ENCODE measurements at places on chromosomes 3 and 15.
A peak's percentile ranks its signal among the peaks of the same experiment; 100 is the strongest.

- DNase-seq, result no peak
Measured at GRCh38 chr15:22887157-22887951, 48.9 kb downstream of the NIPA2 start.

DNA sequence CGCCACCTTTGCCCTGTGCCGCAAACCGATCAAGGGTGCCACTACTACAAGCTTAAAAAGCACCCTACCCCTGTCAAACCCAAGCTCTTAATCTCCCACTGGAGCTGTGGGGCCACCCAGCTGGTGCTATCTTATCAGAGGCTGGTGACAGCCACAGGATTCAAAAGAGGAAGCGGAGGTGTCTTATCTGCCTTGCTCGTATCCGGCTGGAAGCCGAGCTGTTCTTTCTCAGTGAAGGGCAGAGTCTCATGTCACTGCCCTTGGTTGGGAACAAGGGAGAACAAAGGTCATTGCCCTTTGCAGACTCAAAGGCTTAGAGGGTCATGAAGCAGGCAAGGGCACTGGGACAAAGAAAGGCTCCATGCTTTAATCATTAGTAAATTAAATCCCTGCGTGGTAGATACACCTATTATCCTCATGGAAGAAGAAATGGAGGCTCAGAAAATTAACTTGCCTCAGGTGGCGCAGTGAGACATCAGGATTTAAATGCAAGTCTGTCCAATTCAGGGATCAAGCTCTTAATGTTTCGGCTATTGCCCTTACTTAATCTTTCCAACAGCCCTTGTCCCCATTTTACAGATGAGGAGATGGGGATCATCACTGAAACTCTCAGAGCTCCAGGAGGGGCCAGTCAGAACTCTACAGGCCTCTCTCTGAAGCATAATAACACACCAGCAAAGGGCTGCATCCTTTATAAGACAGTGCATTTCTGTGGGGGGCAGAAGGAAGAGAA, 360.0 kb upstream of the PROK2 start:
- DNase-seq, result peak; percentile 54

DNA sequence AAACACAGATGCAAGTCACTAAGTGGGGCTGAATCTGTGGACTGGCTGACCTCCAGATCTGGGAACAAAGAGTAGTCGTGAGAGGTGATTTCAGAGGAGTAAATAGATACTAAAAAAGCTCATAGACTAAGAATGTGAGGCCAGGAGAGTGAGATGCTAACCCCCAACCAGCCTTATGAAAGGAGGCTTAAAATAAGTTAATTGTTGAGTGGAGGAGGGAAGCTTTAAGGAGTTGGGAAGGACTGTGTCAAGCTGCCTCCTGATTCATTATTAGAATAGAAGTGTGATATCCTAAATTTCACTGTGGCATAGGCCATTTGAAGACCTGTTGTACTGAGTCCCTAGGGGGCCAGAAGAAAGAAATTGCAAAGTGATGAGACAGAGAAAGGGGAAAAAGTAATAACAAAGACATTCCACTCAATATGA, 107.6 kb downstream of the RBPMS2 start:
- no peak for DNase-seq

DNA sequence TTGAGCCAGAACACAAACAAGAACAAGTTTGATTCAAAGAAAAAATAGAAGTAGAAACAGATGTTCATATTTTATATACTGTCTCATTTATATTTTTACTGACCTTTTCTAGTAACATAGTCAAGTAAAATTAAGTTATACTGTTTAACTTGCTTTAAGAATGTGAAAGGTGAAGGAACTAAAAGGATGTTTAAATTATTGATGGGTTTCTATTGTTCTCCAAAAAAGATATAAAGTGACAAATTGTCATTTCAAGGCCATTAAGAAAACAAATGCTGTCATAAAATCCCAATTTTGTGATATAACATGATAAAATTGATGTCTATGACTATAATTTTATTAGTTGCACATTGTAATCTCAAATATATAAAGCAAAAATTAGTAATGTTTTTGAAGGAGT, 7.3 kb downstream of the GPR149 start:
- DNase-seq, result no peak

GRCh38 chr3:28645149-28645548, 296.5 kb upstream of the AZI2 start:
- no peak for DNase-seq

Data from GDM1 (cell line).